GM04503 (cell line): ENCODE measurements at places on chromosomes 13 and 19.

DNA sequence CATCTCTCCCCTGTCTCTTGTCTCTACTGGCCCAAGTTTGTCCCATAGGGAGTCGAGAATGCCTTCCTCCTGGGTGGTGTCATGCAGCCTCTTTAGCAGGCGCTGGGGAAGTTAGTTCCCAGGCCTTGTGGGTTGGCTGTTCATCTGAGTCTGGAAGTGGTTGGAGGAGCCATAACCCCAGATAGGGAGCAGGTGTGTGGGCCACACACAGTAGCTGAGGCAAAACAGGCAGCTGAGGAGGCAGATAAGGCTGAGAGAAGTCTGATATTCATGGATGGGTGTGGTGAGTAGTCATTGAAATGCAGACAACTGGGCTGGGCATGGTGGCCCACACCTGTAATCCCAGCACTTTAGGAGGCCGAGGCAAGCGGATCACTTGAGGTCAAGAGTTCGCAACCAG lies 40.9 kb upstream of the KPNA3 start:
- no peak for DNase-seq

DNA sequence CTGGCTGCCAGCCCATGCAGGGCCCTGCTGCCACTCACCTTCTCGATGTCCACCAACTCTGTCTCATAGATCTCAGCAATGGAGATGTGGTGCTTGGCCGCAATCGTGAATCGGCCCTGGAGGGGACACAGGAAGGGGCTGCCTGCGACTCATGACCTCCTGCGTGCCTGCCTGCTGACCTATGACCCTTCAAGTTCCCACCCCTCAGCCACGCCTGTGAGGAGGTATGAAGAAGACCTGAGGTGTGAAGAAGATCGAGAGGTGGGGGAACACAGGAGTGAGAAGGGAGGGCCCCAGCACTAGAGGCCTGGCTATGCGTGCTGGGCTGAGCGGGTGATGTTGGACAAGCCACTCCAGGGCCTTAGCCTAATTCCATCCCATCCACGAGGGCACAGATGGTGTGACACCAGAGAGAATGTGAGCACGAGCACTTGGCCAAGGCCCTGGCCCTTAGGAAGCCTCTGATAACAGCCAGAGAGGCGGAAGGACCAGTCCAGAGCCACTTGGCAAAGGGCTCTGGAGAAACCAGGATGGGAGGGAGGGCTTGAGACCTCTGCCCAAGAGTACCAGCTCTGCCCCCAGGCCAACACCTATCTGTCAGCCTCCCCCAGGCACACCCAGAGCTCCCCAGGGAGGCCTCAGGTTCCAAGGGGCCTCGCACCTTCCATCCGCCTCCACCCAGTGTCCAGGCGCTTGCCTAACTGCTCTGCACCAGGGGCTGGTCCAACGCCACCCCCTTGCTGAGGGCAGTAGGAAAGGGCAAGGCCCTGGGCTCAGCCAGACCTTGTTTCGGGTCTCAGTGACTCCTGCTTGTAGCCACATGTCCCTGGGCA lies 9.6 kb upstream of the KPTN start:
- DNase-seq: no peak

GRCh38 chr13:112900691-112901091 lies 68.3 kb upstream of the MCF2L start:
- no peak for DNase-seq

- no peak for DNase-seq
Measured at GRCh38 chr13:41427666-41428065, 29.7 kb upstream of the RGCC start.

DNA sequence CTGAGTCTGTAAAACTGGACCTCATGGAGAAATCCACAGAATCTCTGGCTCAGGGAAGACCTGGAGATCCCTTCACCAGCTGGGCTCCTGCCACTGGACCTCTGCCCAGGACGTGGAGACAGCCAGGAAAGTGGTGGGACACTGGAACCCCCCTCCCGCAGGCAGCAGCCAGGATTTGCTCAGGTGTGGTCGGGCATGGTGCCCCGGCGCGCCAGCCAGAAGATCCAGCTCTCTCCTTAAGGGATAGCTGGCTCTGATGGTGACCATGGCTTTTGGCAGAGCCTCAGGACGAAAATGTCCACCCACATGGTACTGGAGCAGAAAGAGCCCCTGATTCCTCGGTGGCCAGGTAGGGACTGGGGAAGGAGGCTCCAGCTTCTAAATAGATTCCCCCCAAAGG lies 26.6 kb upstream of the KCTD15 start:
- no peak for DNase-seq

DNA sequence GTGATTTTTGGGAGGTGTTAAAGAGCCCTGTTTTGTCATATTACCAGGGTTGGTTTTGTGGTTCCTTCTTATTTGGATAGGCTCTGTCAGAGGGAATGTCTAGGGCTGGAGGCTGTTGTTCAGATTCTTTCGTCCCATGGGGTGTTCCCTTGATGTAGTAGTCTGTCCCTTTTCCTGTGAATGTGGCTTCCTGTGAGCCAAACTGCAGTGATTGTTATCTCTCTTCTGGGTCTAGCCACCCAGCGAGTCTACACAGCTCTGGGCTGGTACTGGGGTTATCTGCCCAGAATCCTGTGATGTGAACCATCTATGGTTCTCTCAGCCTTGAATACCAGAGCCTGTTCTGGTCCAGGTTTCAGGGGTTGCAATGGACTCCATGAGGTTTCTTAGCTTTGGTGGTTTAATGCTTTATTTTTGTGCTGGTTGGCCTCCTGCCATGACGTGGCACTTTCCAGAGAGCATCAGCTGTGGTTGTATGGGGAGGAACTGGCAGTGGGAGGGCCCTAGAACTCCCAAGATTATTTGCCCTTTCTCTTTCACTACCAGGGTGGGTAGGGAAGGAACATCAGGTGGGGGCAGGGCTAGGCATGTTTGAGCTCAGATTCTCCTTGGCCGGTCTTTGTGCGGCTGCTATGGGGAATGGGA lies 78.8 kb downstream of the SPRY2 start:
- DNase-seq: no peak

- peak; percentile 20 for DNase-seq
Measured at GRCh38 chr13:106445996-106446395, 89.5 kb downstream of the EFNB2 start.

- no peak for DNase-seq
Measured at GRCh38 chr13:97280478-97280877, 58.3 kb downstream of the MBNL2 start.
